ENCODE measurements at places on chromosomes 2 and 18.

GRCh38 chr18:58525517-58525916, 103.4 kb downstream of the ALPK2 start:
- DNase-seq: no peak

DNA sequence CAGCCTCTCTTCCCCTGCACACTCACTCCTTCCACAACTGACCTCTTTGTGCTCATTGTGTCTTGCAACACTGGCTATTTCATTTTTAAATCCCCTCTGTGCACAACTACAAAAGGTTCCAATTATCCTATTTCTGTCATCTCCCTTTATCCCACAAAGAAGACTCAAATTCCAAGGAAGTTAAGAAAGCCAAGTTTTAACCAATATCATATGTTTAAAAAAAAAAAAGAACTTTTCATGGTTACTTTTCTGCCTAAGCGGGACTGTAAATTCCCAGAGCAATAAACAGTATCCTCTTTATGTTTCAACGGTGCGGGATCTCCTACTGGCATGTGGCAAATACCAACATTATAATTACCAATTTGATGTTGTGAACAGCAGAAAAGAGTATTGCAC, 83.8 kb downstream of the DOCK10 start:
- DNase-seq: no peak

DNA sequence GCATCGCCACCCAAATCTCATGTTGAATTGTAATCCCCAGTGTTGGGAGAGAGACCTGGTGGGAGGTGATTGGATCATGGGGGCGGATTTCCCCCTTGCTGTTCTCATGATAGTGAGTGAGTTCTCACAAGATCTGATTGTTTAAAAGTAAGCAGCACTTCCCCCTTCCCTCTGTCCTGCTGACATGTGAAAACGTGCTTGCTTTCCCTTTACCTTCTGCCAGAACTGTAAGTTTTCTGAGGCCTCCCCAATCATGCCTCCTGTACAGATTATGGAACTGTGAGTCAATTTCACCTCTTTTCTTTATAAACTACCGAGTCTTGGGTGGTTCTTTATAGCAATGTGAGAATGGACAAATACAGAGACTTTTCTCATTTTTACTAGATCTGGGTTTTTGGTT, 161.4 kb upstream of the SP5 start:
- DNase-seq: no peak

DNA sequence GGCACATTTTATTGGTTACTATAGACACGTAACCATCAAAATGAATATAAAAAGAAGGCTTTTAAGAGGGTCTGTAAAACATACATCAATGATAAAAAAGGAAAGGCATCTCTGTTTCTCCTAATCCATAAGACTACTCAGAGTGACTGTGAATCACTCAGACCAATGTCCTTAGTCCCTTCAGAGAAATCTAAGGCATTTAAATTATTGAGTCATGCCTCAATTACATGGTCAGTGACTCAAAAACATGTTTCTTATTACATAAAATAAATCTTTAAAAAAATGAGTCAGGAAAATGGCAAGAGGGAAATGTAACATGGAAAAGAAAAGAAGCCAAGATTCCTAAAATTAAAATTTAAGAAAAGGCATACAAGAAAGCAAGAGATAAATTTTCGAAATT, 146.6 kb downstream of the ERBB4 start:
- DNase-seq: no peak

DNA sequence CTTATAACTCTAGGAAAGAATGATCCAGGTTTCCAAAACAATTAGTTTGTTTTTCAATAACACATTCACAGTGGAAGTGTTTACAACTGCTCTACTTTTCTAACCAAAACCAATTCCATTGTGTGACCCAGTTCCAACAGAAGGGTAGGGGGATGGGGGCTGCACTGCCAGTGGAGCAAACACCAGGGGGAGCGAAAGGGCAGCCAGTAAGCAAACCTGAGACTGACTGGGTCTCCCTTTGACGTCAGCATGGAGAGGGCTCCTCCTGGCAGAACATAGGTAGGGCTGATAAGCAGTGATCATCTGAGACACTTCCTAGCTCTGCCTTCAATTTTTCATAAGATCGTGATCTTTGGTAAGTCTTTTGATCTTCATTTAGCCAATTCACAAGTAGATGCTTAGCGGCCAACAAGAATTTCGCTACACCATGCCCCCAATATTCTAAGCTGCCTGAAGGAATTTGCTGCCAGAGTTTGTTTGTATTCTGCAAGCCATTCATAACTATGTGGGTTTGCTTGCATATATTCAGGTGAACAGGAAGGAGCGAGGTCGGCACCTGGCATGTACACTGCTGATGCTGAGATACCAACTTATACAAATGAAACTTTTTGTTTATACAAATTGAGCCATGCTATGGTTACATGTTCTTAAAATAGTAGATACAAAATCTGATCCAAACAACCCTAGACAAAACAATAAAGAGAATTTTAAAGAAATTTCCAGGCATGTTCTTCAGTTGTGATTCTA, 45.9 kb downstream of the ST6GAL2 start:
- no peak for DNase-seq

- no peak for DNase-seq
These were observed 89.2 kb upstream of the CXCR4 start for GRCh38 chr2:136207030-136207623.

GRCh38 chr2:96146153-96146880, 1.1 kb upstream of the DUSP2 start:
- peak; percentile 62 for DNase-seq

DNA sequence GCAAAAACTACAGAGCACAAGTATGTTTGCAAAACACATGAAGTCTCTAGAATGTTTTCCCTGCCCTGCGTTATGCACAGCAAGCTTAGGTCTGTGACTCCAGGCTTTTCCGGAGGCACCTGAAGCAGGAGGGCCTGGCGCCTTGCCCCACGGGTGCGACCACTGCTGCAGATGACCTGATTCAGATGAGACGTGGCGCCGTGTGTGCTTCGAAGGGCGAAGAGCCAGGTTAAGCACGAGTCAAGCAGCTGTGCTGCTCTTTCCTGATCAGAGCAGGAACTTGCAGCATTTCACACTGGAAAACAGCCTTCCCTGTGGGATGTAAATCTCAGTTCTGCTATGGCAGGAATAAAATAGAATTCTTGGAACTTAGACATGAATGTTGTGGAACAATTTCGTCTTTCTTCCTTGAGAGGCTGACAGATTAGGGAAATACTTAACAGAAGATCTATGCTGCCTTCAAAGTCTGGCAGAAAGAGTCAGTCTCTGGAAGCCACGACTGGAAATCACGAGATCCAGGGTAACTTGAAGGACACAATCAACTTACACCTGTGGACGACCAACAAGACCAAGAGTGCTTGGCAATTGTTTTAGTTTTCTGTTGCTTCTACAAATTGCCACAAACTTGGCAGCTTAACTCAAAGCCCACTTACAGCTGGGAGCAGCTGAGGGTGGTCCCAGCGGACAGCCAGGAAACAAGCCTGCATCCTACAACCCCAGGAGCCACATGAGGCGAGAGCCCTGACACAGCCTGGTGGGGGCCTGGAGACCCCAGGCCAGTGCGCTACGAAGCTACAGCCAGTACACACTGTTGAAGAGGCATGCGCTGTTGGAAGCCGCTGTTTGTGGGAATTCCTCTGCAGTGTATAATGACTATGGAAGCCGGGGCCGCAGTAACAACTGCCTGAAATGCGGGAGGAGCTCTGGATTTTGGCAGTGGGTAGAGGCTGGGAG, 42.9 kb downstream of the EIPR1 start:
- DNase-seq: no peak

DNA sequence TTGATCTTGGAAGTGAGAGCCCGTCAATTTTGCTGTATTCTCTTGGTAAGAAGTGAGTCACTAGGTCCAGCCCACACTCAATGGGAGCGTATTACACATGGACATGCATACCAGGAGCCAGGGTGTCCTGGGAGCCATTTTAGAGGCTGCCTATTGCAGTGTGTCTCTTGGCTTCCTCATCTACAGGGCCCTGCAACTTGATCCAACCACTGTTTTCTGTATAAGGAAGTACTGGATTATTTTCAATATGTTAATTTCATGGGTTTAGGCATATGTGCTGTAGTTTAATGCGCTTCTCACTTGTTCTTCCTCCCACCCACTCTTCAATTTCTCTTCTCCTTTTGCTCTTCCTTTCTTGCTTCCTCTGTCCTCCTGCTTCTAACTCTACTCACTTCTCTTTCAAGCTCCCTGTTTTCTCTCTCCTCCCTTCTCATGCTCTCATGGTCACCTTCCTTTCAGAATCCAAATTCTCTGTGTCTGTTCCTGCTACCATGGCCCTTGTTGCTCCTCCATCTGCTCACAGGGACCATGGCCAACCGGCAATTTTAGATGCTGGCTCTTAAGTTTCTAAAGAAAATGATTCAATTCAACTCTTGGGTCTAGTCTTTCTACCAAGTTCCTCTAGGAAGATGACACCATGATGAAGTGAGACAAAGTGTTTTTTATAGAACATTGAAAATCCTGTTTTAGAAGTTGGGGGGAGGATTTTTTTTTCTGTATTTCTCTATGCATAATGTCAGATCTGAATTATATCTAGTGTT, 152.0 kb upstream of the ZEB2 start:
- peak; percentile 22 for DNase-seq

DNA sequence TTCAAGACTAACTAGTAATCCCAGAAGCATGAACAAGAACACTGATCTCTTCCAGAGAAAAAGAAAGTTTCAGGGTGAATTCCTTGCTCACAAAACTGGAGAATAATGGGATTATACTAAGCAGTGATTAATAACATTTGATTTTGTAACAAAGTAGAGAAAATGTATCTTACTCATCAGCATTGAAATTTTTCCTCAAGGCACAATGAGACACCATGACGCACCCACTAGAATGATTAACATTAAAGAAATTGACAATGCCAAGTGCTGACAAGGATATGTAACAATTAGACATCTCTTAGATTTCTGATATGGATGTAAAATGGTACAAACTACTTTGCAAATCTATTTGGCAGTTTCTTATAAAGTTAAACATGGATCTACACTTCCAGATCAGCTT, 101.1 kb upstream of the EPHA4 start:
- no peak for DNase-seq

- no peak for DNase-seq
These were observed 32.9 kb downstream of the ZC3H15 start for GRCh38 chr2:186518945-186519344.

DNA sequence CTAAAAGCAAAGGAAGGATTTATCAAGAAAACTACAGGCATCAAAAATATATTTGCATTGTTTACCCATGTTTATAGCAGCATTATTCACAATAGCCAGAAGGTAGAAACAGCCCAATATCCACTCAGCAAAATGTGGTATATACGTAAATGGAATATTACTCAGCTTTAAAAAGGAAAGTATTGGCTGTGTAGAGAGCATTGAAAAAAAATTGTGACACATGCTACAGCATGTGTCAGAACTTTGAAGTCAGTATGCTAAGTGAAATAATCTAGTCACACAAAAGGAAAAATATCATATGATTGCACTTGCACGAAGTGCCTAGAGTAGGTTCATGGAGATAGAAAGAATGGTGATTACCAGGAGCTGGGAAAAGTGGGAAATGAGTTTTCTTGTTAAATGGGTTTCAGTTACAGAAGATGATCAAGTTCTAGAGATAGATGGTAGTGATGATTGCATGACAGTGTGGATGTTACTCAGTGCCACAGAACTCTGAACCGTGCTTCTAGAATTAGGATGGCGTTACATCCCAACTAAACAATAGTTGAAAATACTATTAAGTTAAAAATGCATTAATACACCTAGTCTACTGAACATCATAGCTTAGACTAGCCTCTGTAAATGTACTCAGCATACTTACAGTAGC, 20.1 kb downstream of the ANKRD12 start:
- DNase-seq: no peak

- DNase-seq: no peak
These were observed 25.5 kb downstream of the GCG start for GRCh38 chr2:162126527-162126926.

- peak; percentile 59 for DNase-seq
These were observed 15.6 kb upstream of the ASAP2 start for GRCh38 chr2:9191041-9191481.

DNA sequence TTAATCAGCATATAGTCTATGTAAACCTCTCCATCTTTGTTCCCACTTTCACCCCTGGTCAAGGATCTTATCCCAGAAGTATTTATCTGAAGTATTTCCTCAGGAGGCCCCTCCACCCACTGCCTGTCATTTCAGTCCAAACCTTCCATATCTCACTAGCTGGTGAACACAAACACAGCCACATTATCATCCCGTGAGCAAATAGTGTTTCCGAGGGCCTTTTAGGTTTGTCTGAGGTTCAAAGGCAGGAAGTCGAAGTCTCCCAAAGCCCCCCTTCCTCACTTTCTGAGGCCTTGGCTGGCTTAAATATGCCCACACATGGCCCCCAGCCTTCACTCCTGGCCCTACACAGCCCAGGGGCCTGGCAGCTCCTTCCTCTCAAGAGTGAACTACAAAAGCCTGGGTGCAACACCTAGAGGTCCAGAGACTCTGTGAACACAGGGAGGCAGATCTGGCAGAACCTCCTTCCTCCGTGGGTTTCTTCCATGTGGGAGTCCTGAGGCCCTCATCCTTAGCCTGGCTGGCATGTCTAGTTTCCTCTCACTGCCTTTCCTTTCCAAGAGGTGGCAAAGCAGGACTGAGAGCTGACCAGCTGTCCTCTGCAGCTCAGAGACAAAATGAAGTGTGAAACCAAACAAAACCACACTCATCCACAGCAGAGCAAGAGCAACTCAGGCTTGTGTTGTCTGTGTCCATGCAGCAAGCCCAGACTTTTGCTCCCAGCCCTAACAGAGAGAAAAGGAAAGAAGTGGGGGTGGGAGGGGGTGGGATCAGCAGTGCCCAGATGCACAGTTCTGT, 264.2 kb downstream of the SS18 start:
- no peak for DNase-seq

- DNase-seq: no peak
These were observed 11.8 kb downstream of the ALS2 start for GRCh38 chr2:201768918-201769317.

GRCh38 chr2:69716555-69717120, 25.3 kb upstream of the ANXA4 start:
- DNase-seq: no peak

DNA sequence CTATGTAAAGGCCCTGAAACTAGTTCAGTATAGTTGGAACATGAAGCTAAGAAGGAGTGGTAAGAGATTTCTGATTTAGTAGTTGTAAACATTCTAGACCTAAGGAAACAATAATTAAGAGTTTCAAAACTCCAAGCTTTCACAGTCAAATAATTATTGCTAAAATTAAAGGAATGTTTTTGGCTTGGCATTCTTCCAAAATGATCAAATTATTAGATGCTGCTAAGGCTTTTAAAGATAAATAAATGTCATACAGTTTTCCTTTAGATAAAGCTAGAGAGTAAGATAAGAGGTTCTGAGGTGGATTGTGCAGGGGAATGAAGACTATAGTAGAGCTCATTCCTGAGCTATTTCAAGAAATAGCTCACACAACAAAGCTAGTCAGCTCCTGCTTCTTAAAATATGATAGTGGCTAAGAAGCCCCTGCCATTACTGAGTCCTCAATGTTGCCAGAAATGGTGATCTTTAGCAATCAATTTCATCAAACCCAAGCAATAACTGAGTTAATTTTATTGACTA, 45.3 kb downstream of the ZC3H15 start:
- DNase-seq: peak; percentile 46

- no peak for DNase-seq
These were observed 111.8 kb upstream of the NFATC1 start for GRCh38 chr18:79283929-79284328.

GRCh38 chr2:105134081-105134480, 96.2 kb downstream of the MRPS9 start:
- no peak for DNase-seq

- DNase-seq: no peak
These were observed 74.5 kb downstream of the POLR1A start for GRCh38 chr2:86031151-86031550.

All from NCI-H226 (cell line).